Stimulated activated CD4-positive, alpha-beta T cell treated with anti-CD3 and anti-CD28 coated beads, Interleukin-15, amount 100 ng/mL, for 24 hours (primary cell): ENCODE measurements at places on chromosomes 5 and 9.

GRCh38 chr5:100722657-100723056, 180.4 kb downstream of the ST8SIA4 start:
- DNase-seq = no peak

GRCh38 chr9:127165116-127165515, 42.7 kb upstream of the ANGPTL2 start:
- DNase-seq = no peak

DNA sequence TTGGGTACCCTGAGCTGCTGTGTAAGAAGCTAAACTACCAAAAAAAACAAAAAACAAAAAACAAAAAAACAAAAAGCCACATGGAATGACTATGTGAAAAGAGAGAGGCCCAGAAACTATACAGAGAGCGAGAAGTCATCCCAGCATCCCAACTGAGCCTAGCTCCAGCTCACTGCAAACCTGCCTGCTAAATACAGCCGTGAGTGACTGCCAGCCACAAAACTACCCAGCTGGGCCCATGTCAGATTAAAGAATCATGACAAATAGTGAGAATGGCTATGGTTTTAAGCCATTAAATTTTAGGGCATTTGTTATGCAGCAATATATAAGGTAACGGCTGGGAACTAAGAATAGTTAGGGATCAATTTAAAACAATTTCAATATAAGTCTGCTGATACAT, 335.1 kb upstream of the PDE4D start:
- no peak for DNase-seq

DNA sequence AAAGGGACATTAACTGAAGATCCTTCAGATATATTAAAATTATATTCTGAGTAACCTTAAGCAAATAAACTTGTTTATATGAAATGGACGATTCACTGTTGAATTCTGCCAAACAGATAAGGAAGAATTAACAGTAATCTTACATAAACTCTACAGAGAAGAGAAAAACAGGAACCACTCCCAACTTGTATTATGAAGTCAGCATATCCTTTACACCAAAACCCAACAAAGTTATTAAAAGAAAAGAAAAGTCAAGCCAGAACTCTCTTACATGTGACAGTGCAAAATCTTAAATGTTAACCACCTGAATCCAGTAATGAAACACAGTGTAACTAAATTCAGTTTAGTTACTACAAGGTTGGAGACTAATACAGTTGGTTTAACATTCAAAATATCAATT, 185.8 kb downstream of the DEPDC1B start:
- DNase-seq = no peak

- DNase-seq = no peak
These were observed 12.7 kb upstream of the FCN1 start for GRCh38 chr9:134930398-134930797.

GRCh38 chr5:177527595-177527994, 10.8 kb upstream of the DDX41 start:
- no peak for DNase-seq

- DNase-seq = no peak
These were observed 206.4 kb downstream of the ENC1 start for GRCh38 chr5:74433896-74434829.

DNA sequence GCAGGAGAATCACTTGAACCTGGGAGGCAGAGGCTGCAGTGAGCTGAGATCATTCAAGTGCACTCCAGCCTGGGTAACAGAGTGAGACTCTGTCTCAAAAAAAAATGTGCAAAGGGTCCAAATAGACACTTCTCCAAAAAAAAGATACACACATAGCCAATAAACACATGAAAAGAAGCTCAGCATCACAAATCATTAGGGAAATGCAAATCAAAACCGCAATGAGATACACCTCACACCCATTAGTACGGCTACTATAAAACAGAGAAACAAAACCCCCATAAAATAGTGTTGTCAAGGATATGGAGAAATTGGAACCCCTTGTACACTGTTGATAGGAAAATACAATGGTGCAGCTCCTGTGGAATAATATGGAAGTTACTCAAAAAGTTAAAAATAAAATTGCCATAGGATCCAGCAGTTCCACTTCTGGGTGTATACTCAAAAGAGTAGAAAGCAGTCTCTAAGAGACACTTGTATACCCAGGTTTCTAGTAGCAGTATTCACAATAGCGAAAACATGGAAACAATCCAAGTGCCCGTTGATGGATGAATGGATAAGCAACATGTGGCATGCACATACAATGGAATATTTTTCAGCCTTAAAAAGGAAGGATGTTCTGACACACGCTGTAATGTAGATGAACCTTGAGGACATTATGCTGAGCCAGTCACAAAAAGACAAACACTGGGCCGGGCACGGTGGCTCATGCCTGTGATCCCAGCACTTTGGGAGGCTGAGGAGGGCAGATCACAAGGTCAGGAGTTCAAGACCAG, 57.2 kb upstream of the PPARGC1B start:
- no peak for DNase-seq

DNA sequence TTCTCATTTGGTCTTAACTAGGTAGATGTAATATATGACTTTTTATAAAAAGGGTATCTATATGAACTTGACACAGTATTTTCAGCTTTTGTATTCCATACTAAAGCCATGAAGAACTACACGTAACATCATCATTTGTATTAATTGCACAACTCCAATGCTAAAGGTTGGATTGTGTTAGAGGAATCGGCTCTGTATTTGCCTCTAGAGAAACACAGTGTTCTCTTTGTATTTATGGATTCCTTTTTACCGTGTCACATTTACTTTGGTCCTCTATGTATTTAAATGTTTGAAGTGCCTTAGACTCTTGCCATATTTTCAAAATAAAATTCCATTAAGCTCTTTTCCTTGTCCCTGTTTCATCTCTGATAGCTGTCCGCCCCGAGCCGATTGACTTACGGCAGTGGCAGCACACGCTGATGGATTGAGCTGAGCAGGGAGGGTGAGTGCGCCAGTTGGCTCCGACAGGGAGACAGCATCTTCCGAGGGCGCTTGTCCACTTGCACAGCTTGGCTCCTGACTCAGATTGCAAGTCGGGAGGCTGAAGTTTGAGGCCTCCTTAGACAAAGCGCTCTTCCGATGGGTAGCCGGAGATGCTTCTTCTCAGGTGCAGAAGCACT, 95.6 kb upstream of the DMRT1 start:
- DNase-seq = no peak

- DNase-seq = no peak
These were observed 164.9 kb downstream of the KCTD16 start for GRCh38 chr5:144335561-144335960.

GRCh38 chr5:178630951-178631350, 4.1 kb upstream of the CLK4 start:
- no peak for DNase-seq

- no peak for DNase-seq
These were observed 153.6 kb downstream of the TMC1 start for GRCh38 chr9:72674961-72675360.

DNA sequence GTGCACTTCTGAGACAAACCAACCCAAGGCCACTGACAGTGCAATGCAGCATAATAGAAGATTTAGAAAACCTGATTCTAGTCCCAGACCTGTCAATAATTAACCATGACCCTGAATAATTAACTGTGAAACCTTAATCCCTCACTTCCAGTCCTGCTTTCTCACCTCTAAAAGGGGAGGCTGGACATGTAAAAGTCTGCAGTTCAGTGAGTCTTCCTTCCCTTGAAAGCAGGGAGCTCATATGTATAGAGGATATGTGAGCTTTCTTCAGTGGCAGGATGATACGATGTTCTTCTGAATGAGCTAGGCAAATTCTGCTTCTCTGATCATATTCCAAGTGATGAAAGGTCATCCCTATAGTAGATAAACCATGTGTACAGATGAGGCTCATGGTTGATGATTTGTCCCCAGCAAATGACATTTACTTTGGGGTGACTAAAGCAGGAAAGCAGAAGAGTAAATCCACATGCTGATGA, 2.9 kb downstream of the KCNV2 start:
- no peak for DNase-seq

DNA sequence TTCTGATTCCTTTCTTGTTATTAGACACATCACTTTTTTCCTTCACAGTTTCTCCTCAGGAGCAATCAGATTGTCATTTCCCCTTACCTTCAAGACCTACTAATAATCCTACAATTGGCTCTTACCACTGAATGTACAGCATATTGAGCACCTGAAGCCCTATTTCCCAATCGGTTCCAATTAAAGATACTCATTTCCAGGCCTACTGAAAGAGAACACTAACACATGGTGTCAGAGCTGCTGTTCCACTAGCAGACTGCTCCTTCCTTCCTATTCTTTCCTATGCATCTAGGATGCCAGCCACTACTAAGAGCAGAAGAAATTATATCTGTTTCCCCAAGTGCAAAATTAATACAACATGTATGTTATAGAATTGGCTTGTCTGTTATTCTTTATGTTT, 34.6 kb downstream of the SKIC3 start:
- no peak for DNase-seq

DNA sequence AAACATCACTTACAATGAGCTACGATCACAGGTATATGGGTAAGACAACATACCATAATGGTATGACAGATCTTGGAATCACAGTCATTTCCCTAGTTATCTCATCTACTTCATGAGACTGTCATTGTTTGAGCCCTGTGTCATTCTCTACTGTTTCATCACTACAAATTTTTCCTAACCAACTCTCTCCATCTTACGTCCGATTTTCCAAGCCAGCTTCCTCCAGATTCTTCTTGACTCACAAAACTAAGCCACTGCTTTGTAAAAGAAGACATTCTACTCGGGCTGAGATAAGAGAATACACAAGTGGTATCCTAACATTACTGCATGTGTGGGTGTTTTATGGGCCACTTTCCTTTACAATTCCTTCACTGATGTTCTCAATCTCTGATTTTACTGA, 49.6 kb downstream of the SERINC5 start:
- DNase-seq = no peak

- DNase-seq = no peak
These were observed 295.5 kb downstream of the IRX1 start for GRCh38 chr5:3891113-3891512.

DNA sequence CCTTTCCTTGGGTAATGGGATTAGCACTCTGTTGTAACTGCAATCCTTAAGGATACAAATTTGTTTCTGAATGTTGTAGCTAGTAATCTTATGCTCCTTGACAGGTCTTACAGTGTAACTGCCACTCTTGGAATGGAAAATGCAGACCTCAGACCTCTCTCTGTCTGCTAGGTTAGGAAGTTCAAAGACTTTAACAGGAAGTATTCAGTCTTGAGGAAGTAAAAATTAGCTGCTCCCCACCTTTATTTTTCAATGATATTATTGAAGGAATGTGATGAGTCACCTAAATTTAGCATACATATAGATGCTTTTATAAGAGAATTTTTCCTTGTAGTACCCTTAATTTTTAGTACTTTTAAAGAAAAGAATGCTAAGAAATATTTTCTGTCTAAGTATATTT, 71.5 kb downstream of the PAM start:
- no peak for DNase-seq

DNA sequence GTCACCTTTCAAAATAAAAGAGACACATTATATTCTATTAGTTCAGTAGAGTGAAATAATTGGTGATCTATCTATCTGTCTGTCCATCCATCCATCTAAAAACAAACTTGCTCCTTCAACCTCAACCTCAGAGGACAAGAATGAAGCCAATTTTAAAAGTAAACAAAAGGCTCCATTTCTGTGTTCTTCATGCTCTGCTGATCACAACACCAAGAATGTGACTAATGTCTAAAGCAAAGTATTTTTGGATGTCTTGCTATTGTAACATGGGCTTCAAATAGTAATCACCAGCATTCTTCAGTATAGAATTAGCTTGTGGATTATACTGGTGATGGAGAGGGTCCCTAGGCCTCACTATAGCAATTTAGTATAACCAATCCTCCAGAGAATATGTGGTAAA, 1304.4 kb downstream of the MAT2B start:
- no peak for DNase-seq

DNA sequence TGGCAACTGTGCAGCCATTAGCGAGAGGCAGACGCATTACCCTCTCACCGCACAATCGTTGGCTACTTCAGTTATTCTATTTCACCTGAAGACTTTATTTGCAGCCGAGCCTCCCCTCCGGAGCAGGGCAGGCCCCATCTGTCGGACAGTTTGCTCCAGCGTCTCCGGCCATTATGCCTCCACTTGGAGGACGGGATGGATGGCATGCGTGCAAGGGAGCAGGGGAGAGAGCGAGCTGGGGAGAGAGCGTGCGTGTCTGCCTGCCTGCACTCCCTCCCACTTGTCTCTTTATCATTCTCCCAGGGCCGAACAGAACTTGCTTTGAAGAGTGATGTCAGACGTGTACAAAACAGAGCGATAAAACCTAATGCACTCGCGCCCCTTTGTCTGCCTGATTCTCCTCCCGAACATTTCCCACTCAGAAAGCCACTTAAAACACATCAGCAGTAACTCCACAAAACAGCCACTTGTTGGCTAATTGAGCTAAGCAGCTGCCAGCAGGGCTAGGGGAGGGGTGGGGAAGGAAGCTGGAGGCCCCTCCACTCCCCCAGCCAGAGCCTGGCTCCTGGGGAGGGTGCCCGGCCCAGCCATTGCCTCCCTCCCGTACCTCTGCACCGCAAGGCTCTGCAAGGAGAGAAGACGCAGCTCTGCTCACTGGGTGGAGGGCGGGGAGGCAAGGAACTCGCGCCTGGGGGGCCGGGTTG, 43.4 kb upstream of the FUBP3 start:
- DNase-seq = no peak

DNA sequence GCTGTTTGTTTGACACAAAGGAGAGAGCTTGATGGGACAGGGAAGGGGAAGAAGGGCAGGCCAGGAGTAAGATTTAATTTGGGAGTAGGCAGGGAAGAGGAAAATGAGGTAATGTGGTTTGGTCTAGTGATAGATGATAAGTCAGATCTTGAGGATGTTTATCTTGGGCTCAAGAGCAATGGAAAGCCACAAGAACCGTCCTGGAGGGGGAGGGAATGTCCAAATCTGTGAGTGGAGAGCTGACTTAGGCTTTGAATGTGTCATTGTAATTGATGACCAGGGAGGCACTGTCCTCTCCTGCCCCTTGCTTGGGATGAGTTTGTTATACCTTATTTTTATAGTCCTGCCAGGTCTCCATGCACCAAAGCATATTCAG, 37.5 kb downstream of the MAMDC2 start:
- no peak for DNase-seq

DNA sequence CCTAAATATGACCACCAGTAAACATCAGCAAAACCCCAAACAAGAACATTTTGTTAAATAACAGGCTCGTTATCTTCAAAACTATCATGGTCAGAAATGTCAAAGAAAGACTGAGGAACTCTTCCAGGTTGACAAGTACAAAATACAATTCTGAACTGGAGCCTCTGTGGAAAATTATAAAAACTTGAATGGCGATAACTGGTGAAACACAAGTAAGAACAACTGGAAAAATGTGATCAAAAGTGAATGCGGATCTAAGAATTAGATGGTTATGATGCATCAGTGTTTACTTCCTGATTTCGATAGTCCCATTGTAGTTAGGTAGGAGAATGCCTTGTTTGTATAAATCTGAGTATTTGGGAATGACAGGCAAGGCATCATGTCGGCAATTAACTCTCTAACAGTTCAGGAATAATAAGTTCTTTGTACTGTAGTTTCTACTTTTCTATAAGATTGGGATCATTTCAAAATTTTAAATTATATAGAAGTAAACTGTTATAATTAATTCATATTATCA, 740.2 kb upstream of the DMAC1 start:
- no peak for DNase-seq
